ENCODE measurements at places on chromosomes 1 and 21.

GRCh38 chr1:161021970-161022353, 1.0 kb upstream of the F11R start:
- no peak for DNase-seq

- no peak for DNase-seq
These were observed 5.4 kb downstream of the HMGN2 start for GRCh38 chr1:26477446-26478152.

- no peak for DNase-seq
These were observed 33.1 kb downstream of the MDM4 start for GRCh38 chr1:204549313-204549712.

GRCh38 chr1:30447701-30448100, 275.7 kb downstream of the MATN1 start:
- DNase-seq, result no peak

DNA sequence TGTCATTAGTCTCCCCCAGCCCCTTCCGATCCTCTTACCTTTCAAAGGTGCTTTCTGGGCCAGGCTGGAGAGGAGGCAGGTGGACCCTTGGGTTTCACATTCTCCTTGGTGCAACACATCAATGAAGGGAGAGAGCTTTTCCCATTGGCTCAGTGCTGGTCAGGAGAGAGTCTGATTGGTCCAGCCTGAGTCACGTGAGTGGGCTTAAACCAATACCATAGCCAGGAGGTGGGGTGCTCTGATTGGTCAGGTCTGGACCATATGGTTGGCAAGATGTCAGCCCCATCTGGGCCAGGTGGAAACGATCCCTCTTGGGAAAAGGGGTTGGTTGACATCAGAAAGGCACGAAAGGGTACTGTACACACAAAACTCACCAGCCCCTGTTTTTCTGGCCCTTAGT, 44.8 kb upstream of the ABCG1 start:
- DNase-seq, result peak; percentile 39

- DNase-seq, result no peak
These were observed 113.0 kb downstream of the PRDM16 start for GRCh38 chr1:3181956-3182355.

DNA sequence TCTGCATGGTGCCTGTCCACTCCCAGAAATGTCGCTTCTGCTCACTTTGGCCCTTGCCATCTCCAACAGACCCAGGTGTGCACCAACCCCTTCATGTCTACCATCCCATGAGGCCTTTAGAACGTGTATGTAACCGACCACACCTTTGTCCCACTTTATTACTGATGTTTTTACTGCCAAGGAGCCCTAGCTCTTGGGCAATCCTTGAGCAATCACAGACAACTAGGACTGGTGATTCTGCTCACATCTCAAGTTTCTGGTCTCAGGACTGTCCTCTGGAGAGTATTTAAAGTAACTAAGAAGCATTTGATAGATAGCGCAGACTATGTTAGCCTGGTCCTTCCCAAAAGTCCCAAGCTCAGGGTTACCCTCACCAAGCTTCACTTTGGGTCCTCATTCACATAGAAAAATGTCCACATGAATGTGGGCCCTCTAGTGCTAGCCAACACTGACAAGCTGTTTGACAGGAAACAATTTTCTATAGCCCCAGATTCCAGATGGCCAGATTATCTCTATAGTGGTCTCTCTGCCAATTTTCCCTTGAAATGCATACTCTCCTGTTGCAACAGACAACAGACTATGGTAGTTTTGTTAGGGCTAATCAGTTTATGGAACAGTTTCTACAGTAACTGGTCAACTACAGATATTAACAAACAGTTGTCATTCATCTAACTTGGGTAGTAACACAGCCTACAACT, 6.9 kb upstream of the TMEM81 start:
- DNase-seq, result no peak
